ENCODE measurements at places on chromosomes 13 and 19.

- no peak for DNase-seq
Observed at GRCh38 chr13:112693831-112694497, 4.1 kb downstream of the ATP11A start.

- DNase-seq: no peak
Observed at GRCh38 chr13:106695139-106695538, 127.2 kb upstream of the ARGLU1 start.

- DNase-seq: no peak
Observed at GRCh38 chr13:101919541-101920181, 467.2 kb downstream of the ITGBL1 start.

DNA sequence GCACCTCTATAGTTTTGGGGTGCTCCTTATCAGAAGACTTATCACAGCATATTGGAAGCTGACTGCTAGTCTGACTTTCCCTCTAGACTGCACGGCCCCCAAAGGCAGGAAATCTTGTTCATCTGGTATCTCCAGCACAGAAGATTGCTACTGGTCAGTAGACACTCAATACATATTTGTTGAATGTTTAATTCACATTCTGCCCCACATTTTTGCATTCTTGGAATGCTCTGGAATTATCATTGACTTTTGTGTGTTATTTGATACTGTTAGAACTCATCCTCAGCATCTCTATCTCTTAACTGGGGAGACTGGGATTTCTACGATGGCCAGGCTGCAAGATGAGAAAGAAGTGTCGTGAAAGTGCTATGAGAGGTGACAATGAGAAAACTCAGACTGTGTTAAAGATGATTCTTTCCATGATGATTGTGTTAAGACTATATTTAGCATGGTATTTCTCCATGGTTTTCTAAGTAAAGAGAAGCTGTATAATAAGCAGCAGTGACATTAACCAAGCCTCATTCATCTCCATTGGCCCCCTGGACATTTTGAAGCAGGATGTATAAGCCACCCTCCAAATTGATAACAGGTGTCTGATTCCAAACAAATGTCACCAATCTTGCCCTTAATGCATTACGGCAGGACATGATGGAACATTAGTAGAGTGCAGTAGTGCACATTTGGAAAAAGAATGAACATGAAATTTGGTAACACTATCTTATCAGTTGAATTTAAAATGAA is 440.9 kb downstream of the RFC3 start:
- no peak for DNase-seq

- DNase-seq: no peak
Observed at GRCh38 chr19:16337809-16338469, 13.3 kb downstream of the KLF2 start.

DNA sequence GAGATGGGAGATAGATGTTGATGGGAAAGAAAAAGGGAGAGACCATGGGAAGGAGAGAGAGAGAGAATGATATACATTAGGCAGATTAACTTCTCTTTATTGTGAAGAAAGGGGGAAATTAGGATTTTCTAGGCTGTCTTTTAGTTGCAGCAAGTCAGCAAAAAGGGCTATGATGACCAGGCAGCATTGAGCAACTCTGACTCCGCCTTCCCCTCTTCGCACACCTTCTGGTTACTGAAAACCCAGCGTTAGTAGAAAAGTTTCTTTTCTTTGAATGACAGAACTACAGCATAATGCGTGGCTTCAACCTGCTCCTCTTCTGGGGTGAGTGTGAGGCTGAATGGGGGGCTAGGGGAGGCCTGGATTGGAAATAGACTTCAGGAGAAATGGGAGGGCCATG is at the start of gene ADGRE1:
ADGRE1 (plus strand) TSS at position 264 of the 400 bp plus-strand sequence; CDS start at position 294, 30 bp downstream.
- no peak for DNase-seq

DNA sequence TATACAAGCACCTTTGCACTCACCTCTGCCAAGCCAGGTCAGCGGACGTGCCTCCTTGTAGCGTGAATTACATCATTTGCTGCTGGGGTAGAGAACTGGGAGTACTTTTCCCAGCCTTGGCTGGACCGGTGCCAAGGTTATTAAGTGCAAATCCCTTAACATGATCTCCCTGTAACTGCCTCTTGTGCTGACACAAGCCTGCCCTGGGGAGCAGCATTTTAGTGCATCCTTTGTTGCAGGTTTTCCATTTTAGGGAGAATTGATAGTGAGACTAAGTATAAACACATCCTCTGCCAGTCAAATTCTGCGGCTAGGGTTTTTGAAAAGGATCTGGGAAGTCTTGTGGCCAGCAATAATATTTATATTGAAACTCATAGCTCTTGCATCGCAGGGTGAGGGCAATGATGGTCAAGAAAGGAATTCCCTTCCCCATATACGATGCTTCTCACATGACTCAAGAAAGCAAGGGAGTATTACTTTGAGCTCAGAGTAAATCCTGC is 32.7 kb upstream of the DCLK1 start:
- no peak for DNase-seq

DNA sequence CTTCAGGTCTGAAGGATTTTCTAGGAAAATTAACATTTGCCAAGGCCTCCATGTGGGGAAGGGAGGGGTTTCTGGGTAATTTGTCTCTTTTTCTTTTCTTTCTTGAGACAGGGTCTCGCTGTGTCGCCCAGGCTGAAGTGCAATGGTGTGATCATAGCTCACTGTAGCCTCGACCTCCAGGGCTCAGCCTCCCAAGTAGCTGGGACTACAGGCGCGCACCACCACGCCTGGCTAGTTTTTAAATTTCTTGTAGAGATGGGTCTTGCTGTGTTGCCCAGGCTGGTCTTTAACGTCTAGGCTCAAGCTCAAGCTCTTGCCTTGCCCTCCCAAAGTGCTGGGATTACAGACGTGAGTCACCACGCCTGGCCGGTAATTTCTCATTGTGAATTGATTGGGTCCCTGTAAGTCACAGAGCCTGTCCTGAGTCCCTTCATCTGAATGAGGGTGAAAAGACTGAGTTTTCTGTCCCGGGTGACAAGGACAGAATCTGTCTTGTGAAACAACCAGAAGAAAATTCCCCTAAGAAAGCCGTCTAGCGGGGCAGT is 10.0 kb upstream of the SPC24 start:
- no peak for DNase-seq

GRCh38 chr19:56991912-56992311 is 127.9 kb upstream of the USP29 start:
- no peak for DNase-seq

DNA sequence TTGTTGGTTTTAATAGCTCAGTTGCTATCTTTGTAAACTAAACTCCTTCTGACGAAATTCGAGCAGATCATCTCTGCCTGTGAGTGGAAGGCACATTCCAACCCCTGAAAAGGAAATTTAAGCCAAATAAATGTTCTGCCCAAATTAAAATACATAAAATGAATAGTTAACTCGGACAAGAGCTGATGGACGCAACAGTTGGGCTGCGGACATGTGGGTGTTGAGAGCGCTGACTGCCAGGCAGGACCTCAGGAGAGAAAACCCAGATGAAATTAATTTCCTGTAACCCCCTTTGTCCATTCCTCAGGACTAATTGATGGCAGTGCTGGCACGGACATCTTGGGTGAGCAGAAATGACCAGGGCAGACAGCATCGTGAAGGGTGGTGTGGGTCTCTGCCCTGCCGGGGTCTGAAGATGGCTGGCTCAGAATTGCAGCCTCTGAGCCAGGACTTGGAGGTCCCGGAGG is 86.5 kb downstream of the TSHZ3 start:
- DNase-seq: peak; percentile 59

- no peak for DNase-seq
Observed at GRCh38 chr13:39913339-39913738, 257.9 kb downstream of the COG6 start.

DNA sequence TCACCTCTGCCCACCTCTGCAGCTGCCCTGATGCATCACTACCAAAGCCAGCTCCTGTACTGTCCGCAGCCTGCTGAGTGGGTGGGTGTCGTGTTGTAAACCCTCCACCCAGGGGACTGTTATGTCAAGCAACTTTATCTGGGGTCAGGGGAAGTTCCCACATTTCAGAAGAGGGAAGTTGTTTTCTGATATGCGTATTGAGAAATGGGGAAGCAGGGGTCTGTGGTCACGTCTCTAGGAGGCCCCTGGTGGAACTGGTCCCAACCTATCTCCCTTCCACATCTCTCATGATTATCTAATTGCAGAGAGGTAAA is 31.2 kb downstream of the CLEC17A start:
- no peak for DNase-seq

DNA sequence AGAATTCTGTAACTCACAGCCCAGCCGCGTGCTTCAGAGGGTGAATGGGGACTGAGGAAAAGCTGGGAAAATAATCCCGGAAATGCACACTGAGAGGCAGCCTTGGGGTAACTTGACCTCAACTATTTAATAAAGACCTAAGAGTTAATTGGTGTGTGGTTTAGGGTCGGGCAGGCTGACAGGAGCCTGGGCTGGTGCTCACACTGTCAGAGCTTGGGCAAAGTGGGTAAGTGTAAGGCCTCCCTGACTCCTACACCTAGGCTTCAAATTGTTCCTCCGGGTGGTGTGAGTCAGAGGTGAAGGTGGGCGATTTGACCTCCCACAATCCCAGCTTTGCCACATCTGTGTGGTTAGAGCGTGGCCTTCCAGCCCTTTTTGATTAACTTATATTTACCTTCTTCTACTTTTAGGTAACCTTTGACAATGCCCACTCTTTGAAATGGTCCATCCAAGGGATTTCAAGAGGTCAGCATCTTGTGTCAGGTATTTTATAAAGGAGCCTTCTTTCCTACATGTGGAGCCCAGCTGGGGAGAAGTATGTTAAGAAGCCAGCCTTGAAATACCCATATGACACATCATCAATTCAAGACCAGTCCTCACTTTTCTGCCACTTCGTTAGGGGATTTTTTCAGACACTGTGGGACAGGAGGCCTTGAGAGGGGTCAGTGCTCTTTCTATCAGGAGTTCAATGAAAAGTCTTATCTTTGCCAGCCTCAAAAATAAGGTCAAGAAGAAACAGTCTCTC is 114.2 kb downstream of the NUFIP1 start:
- no peak for DNase-seq

GRCh38 chr19:5143471-5144411 is 174.8 kb downstream of the KDM4B start:
- no peak for DNase-seq

- peak; percentile 82 for DNase-seq
Observed at GRCh38 chr19:48837051-48837524, 797 bp upstream of the HSD17B14 start.

- no peak for DNase-seq
Observed at GRCh38 chr13:83352391-83352790, 529.9 kb downstream of the SLITRK1 start.

- DNase-seq: no peak
Observed at GRCh38 chr13:107124129-107124718, 556.3 kb upstream of the ARGLU1 start.

GRCh38 chr13:37344056-37344455 is 238.6 kb upstream of the CSNK1A1L start:
- DNase-seq: no peak

DNA sequence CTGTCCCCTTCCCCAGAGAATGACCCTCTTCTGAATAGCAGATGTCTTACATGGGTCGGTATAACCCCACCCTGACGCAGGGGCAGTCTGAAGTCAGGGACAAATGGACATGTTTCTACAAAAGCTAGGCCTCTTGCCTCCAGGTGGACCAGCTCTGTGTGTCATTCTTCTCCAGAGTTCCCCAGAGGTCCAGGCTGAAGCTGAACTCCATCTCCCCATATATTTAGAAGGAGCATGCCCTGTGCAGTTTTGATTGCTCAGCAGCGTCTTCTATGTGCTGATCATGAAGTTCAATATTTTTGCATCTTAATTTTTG is 8.8 kb upstream of the NALCN start:
- DNase-seq: no peak

DNA sequence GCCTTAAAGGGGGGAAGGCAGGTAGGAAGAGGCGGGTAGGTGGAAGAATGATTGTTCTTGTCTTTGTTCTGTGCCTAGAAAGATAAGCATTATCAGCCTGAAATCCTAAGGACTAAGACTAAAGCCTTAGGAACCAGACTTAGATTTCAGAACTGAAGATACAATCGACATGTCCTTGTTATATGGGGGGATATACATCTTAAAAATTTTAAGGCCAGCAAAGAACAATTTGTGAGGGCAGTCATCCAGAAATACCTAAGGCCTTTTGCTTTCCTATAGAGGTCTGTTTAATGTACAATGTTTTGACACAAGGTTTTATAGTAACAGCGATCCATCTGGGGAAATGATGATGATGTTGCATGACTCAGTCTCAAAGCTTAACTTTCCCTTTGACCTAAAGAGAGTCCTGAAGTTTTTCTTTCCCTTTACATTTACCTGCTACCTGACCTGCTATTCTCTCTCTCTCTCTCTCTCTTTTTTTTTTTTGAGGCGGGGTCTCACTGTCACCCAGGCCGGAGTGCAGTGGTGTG is 20.2 kb upstream of the CEACAM6 start:
- DNase-seq: no peak

DNA sequence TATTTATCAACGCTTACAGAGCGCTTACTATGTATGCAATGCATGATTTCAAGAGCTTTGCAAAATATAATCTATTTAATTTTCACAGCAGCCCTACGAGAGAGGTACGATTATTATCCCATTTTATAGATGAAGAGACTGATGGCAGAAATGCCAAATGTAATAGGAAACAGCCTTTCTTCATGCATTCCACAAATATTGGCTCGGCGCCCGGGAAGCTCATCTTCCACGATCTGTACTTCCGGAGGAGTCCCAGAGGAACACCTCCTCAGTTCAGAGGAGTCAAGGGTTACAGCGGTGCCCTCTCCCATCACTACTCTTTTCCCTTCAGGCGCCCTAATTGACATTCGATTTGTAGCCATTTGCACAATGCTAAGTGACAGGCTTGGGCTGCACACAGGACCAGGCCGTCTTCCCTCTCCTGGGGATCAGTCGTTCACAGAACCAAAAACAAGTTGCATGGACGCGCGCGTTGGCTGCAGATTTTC is 1.1 kb upstream of the ARHGAP35 start:
- no peak for DNase-seq

- no peak for DNase-seq
Observed at GRCh38 chr19:31450696-31451095, 101.5 kb upstream of the TSHZ3 start.

DNA sequence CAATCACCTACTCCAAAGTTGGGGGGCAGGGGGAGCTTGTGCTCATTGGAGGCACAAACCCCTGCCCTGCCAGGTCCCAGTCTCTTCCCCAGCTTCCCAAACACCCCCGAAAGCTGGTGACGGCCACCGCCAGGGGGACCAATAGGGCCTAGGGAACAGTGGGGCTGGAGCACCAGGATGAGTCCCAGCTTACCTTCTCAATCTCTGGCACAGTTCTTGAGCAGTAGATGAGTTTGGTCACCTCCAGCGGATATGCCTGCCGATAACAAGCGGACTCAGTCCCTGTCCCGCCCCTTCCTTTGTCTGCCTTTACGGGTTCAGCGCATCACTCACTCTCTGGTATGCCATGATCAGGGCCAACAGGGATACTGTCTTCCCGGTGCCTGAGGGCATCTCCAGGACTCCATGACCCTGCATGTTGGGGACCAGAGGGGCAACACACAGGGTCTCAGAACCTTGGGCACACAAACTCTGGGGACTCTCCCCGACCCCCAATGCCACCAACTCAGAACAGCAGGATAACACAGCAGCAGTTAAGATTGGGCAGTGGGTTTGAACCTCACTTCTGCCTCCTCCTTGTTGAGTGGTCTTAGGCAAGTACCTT is 1.5 kb downstream of the ERCC2 start:
- no peak for DNase-seq

- DNase-seq: no peak
Observed at GRCh38 chr13:108859197-108860012, 230.0 kb downstream of the MYO16 start.

GRCh38 chr13:109451726-109452125 is 334.7 kb downstream of the IRS2 start:
- no peak for DNase-seq

- DNase-seq: peak; percentile 97
Observed at GRCh38 chr19:46856062-46857022, 4.5 kb upstream of the ARHGAP35 start.
